Activated T-cell treated with anti-CD3 and anti-CD28 coated beads for 48 hours (primary cell): ENCODE measurements at places on chromosomes 16 and 17.

DNA sequence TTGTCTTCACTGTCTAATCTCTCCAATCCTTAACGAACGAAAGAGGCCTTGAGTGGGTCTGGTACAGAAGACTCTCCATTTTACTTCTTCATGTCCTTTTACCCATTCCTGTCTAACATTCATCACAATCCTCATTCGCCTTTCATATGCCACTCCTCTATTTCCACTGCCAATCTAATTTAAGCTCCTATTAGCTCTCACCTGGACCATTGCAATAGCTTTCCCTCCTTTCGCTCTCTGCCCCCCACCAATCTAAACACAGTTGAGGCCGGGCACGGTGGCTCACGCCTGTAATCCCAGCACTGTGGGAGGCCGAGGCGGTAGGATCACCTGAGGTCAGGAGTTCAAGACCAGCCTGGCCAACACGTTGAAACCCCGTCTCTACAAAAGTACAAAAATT is 6.3 kb upstream of the SLFN14 start:
- DNase-seq, result no peak

GRCh38 chr17:62792447-62792800 is 15.7 kb downstream of the MARCHF10 start:
- DNase-seq, result no peak

- no peak for DNase-seq
Observed at GRCh38 chr17:59668816-59669215, 38.4 kb downstream of the PTRH2 start.

DNA sequence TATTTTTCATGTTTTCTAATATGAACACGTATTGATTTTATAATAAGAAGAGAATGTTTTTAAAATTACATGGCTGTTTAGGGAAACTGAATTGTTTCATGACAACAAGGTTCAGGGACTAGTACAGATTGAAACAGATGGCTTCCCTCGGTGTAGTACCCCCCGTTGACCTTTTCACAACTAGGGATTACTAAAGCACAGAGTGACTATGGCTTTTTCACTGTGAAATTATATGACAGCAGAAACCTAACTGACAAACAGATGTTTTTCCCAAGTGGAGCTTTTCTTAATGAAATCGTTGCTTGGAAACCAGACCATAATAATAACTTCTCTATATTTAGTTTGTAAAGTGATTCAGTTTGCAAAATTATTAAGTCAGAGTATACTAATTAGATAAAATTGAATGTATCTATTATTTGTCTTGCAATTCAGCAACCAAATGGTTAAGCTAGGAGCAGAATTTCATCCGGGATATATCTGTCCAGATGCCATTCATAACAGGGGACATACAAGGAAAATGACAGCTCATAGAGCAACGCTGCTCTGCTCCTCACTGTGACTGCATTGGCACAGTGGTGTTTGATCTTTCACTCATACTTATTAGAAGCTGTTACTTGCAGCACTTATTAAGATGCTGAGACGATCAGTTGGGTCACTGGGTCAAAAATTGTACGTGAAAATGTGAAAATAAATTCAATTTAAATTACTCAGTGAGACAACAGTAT is 111.7 kb downstream of the TANGO6 start:
- no peak for DNase-seq

DNA sequence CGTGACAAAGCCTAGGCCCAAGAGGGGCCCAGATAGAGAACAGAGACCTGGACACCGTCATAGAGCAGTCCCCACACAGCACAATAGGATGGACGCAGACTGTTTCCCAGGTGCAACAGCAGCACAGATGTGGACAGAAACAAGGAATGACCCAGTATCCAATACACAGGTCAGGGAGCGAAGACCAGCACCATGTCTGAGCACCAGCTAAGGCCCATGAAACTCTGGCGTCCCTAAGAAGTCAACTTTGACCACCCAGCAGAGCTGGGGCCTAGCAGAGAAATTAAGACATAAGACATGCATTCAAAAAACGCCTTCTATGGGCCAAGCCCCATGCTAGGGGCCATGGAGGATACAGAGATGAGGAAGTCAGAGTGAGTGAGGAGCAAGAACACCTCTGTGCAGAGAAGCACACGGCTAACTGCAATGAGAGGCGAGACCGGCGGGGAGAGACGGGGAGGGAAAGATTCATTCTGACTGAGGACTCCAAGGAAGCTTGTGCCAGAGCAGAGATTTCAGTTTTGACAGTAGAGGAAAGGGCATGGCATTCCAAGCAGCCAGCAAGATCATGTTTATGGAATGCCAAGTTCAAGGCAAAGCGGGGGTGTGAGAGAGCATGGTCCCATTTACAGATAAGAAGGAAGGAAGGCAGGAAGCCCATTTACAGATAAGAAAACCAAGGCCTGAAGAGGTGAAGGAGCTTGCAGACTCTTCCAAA is 50.8 kb downstream of the PITPNM3 start:
- DNase-seq, result no peak

DNA sequence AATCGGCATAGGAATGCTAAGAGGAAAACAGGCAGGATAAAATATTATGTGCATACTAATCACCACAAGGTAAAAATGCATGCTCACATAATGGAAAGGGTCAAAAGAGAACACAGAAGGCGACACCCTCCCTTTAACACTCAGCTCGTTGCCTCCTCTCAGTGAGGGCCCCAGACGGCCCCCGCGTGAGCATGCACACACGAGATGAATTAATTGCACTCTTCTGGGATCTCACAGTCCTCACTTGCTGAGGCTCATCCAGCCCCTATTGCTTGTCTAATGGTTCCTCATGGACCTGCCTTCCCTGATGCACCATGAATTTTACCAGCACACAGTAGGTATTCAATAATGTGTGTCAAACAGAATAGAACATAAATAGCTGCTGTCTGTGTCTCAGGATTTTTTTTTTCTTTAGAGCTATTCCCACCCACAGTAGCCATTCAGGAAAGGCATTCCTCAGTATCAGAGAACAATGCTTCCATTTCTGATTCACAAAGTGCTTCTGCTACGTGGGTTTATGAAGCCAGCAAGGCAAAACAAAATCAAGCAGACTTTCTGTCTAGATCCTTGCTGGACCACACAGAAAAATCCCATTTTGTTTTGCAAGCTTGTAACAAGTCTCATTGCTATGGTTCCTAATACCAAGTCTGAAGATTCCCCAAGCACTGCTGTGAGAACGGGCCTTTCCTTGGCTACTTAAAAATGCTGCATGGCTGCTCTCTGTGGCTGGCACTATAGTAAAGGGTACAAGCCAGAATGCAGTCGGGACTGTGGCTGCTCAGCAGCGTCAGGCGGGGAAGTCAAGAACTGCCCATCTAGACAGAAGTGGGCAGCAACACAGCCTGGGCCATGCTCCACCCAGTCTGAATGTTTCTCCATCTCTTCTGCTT is 43.6 kb downstream of the TOM1L2 start:
- no peak for DNase-seq
